ENCODE measurements at places on chromosomes 6 and 20.
A peak's percentile ranks its signal among the peaks of the same experiment; 100 is the strongest.

DNA sequence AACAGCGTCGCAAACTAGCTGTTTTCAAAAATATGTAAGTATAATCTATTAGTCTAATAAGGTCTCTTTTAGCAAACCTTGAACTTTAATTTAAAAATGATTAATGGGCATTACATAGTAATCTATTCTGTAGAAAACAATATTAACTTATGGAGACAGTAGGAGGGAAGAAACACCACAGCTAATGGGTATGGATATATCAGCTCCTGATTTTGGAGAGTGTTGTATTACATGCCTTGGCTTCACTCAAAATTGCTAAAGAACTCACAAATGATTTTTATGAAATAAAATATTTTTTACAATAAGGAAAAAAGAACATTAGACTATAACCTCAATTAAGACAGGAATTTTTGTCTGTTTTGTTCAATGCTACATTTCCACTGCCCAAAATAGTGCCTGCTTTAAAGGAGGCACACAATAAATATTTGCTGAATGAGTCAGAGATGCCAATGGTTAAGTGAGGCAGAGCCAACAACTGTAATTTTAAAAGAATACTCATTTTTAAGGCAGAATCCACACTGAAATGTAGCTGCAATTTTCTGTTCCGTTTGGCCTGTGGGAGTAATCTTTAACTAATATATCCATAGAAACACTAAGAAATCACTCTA lies 15.7 kb downstream of the ATG5 start:
- no peak for DNase-seq

DNA sequence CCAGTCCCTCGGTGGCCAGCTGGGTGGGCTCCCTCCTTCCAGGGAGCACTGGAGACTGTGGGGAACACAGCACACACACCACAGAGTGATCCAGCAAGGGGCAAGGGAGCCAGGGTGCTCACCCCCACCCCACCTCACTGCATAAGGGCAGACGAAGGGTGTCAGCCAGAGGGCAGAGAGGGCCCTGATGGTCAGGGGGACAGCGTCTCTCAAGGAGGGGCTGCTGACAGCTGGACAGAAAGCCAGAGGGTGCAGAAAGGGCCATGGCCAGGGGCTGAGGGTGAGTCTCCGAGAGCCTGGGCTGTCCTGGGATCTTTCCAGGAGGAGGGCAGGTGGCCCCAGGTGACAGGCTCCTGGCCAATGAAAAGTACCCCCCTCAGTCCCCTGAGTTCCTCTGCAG lies 73.4 kb upstream of the PMEPA1 start:
- no peak for DNase-seq

- no peak for DNase-seq
Measured at GRCh38 chr6:113779656-113780055, 77.5 kb upstream of the MARCKS start.

DNA sequence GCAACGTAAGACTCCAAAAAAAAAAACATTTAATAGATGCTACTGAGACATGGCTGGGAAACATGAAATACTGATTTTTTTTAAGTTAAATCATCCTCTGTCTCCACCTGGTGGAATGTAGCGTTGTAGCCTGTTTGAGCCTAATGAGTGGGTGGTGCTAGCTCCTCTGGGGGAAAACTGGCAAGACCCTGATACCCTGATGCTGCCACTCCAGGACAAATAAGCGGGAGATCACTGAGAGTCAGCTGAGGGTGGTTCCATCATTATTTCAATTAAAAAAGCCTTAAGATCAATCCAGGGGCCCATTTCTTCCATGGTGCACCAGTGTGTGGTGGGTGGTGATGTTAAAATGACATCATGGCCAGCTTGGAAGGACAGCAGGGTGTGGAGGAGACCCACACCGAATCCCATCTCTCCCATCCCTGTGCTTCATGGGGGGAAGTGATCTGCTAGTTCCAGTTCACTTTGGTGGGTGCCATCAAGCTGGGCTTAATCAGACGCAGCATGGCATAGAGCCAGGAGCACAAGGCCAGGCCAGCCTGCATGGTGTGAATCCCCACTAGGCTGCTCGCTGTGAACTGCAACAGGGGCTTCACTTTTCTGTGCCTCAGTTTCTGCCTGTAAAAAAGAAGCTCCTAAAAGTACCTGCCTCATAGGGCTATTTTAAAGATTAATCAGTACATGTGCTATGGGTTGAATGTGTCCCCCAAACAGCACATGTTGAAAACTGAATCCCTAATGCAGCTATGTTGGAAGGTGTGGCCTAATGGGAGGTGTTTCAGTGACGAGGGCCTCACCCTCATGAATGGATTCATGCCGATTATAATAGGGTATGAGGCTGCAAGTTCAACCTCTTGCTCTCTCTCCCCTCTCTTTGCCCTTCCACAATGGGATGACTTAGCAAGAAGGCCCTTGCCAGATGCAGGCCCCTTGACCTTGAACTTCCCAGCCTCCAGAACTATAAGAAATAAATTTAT lies 13.0 kb upstream of the MRPS10 start:
- no peak for DNase-seq

DNA sequence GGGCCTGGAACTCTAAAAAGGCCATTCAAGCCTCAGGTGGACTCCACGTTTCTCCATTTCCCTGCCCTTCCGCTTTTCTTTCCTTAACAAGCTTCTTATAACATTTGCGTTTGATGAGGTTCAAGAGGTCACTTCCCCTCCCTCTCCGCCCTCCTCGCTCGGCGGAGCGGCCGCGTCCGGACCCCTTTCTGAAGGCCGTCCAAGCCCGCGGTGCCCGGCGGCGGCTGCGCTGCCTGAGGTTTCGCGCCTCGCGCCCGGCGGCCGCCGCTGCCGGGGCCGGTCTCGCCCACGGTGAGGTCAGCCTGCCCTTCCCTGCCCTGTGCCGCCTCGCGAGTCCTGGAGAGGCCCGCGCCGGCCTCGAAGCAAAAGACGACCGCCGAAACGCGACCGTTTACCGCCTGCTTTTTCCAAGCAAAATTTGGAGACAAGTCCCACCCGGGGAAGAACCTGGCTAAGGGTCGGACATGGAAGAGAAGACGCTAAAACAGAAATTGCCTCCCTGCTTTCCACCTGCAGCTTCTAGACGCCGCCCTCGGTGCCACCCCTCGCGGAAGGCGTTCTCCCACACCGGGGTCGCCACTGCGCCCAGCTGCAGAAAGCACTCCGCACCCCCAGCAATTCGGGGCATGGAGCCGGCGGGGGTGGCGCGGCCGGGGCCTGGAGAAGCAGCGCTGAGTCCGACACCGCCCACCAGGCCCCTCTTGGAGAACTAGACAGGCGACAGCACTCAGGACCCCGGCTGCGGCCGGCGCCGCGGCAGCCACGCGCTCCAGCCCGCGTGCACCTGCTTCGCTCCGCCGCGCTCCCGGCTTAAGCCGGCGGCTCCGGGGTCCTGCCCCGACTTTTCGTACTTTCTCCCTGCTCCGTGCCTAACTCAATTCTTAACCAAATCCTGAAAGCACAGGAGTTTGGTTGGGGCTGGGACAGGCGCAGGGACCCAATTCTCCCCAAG lies 11.0 kb upstream of the FOXF2 start:
- DNase-seq: no peak

DNA sequence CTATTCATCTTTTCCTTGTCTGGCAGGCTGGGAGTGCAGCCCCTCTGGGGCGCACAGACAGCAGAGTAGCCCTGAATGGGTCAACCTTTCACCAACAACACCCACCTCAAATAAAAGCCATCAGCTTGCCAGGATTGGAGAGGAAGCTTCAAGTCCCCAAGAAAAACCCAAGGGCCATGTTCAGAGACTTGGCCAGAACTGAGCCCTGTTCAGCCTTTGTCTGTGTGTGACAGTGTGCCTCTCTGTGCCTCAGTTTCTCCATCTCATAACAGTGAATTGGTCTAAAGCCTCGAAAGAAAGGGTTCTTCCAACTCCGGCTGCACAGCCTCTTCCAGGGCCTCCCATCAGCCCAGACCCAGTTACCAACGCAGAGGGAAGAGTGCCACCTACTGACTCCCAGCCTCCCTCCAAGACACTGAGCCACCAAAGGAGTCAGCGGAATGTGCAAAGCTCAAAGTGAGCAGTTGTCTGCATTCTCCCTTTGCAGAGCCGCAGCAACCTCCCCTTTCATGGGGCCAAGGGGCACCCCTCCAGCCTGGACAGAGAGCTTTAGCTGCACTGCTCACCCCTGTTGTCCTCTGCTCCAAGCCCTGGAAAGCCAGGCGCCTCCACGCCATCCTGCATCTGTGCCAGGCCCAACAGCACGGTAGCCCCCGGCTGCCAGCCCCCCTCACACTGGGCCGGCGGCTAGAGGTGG lies 82.7 kb upstream of the TOP1 start:
- DNase-seq: peak; percentile 29

- DNase-seq: peak; percentile 54
Measured at GRCh38 chr6:159693894-159694545, 979 bp upstream of the SOD2 start.

GRCh38 chr6:29965873-29966601 lies 23.7 kb downstream of the HLA-A start:
- DNase-seq: peak; percentile 95

DNA sequence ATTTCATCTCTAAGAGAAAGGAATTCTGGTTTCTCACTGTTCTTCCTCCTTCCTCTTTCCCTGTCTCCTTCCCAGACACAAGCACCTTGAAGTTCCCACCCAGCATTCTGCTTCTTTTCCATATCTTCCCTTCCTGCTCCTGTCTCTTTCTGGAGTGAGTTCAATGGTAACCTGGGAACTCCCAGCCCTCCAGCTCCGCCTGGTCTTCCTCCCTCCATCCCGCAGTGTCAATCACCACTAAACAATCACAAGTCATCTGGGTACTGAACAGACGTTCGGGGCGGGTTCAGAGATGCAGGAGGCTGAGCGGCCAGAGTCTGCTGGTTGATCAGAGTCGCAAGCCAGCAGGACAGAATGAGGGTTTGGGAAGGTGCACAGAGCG lies 7.7 kb downstream of the TTBK1 start:
- DNase-seq: no peak

GRCh38 chr20:8972963-8973705 lies 95.8 kb upstream of the PLCB4 start:
- DNase-seq: no peak

DNA sequence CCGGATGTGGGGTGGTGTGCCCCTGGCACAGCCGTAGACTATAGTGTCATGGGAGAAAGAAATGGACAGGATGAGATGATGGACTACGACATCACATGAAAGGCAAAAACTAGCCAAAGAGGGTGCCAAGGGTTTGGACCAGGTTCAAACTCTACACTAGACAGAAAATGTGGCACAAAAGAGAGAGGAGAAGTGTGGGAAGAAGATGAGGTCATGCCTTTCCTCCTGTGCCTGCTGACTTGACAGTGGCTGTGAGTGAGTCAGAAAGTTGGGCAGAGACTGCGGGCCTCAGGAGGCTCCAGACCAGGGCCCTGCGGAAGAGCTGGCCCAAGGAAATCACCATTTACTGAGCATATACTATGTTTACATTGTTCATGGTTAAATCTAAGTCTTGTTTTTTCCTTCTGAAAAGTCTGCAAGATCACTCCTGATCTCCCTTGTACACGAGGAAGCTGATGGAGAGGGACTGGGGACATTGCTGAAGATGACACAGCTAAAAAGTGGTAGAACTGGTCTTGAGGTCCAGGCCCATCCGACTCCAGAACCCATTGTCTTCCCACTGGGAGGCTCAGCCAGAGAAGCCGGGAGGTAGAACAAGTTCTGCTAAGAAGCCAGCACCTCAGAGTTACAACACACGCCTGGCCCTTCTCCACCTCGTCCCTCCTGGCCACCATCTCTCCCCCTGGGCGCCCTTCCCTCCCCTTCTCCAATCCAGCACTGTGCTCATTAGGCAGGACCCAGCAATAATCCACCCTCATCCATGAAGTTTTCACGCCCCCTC lies 35.6 kb downstream of the CNKSR3 start:
- DNase-seq: no peak

Measured in NCI-H146 (cell line).